Transverse colon (tissue), 4 donors: ENCODE measurements at places on chromosomes 4 and X. TPM values are rescaled to one million over a fixed set of nuclear protein-coding genes. Genes with fewer than 3 reads are reported as not detected.

DNA sequence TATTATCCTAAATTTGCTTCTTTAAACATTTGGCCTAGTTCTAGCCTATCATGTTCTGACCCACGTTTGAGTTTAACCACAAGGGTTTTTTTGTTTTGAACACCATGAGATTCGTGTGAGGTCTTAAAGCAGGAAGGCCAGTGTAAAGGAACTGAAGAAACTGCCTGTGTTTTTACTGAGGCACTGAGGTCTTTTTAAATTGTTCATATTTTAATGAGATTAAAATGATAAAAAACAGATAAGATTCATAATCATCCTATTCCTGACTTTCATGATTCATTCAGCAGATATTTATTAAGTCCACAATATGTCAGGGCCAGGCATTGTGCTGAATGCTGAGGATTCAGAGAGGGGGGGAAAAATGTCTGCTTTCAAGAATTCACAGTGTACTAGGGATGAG lies 3.2 kb downstream of the RPS6KA3 start:
- H3K4me3 ChIP-seq = no peak overlapping the region
- H3K36me3 ChIP-seq = no peaks in the 10 kb centered on the region
- no peaks in the 10 kb centered on the region for H3K27me3 ChIP-seq
- H3K4me1 ChIP-seq = peaks cover 3% of the 10 kb centered on the region
- no peak for DNase-seq

DNA sequence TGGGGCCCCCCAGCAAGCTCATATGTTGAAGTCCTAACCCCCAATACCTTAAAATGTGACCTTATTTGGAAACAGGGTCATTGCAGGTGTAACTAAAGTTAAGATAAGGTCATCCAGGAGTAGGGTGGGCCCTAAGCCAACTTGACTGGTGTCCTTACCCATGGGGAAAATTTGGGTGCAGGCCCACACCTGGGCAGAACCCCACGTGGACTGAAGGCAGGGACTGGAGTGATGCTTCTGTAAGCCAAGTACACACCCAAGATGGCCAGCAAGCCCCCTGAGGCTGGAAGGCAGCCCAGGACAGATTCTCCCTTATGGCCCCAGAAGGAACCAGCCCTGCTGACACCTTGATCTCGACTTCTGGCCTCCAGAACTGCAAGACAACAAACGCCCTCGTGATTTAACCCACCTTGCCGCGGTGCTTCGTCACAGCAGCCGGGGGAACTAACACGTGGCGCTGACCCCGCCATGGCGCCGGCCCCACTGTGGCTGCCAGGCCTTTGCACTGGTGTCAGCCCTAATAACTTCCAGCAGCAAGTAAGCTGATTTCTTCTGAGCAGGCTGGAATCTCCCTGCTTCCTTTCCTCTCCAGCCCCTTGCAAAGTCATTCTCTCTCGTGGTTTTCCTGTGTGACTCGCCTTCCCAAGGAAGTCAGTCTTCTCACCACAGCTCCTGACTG lies 23.2 kb upstream of the MXD4 start:
- H3K4me1 ChIP-seq = no peaks in the 10 kb centered on the region
- no peaks in the 10 kb centered on the region for H3K27me3 ChIP-seq
- no peaks in the 10 kb centered on the region for H3K36me3 ChIP-seq
- H3K4me3 ChIP-seq = no peak overlapping the region
- H3K27ac ChIP-seq = no peak overlapping the region
- DNase-seq = no peak

- H3K27me3 ChIP-seq = no peaks in the 10 kb centered on the region
- DNase-seq = no peak
- no peaks in the 10 kb centered on the region for H3K4me1 ChIP-seq
- no peak overlapping the region for H3K27ac ChIP-seq
Measured at GRCh38 chr4:85527815-85528214, 52.9 kb downstream of the ARHGAP24 start.

DNA sequence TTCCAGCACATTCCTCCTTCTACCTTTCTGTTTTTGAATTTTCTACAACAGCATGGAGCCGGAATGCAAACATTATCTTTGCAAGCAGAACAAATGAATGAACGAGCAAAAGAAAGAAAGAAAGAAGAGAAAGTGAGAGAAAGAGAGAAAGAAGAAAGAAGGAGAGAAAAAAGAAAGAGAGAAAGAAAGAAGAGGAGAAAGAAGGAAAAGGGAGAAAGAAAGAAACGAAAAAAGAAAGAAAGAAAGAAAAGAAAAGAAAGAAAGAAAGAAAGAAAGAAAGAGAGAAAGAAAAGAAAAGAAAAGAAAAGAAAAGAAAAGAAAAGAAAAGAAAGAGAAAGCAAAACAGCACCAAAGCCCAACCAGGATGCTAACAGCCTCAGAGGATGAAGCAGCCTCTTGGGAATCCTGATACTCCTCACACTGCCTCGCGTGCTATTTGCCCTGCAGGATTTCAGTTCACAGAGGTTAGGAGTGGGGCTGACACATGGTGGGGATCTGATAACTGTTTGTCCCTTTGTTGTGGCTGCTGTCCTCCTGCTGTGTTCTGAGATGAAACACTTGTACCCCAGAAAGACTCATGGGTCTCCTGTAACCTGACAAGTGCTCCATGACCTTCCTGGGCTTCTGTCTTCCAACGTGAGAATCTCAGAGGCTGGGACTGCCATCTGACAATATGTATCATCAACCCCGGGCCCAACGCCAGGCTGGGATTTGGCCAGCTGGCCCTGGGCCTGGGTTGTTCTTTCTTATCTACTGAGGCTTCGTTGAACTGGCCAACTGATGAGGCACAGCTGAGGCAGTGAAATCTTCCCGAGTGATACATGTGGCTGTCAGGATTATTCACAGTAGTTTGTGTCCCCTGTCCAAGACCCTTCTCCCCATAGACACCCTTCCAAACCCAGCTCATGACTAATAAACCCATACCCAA lies 61.0 kb downstream of the SEPSECS start:
- H3K27ac ChIP-seq = no peak overlapping the region
- DNase-seq = peak; percentile 70
- no peaks in the 10 kb centered on the region for H3K36me3 ChIP-seq
- peaks cover 10% of the 10 kb centered on the region for H3K27me3 ChIP-seq
- no peaks in the 10 kb centered on the region for H3K4me1 ChIP-seq

DNA sequence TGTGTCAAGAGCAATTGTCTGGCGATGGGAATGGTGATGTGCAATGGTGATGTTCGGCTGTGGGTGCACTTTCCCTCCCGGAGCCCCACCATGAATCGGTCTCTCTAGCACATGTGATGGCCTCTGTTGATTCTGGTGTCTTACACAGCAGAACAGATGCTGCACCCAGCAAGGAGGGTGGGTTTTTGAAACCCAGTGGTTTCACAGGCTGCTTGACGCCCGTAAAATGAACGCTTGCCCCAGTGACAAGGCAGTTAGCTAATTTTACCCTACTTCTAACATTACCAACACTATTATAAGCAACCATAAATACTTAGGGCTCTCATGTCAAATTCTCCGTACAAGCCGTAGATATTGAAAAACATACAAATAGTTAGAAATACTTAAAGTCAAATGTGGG lies 5.9 kb upstream of the ANOS1 start:
- H3K27ac ChIP-seq = no peak overlapping the region
- no peak for DNase-seq
- H3K36me3 ChIP-seq = no peaks in the 10 kb centered on the region
- peaks cover 3% of the 10 kb centered on the region for H3K27me3 ChIP-seq

- peak; percentile 22 for DNase-seq
- no peaks in the 10 kb centered on the region for H3K36me3 ChIP-seq
- peak overlapping the region; percentile 47 for H3K27ac ChIP-seq
- no peaks in the 10 kb centered on the region for H3K27me3 ChIP-seq
- no peaks in the 10 kb centered on the region for H3K4me1 ChIP-seq
Measured at GRCh38 chrX:100871594-100872560, 2.3 kb downstream of the NOX1 start.

GRCh38 chr4:74109116-74109869 lies 10.3 kb upstream of the CXCL2 start:
- no peak overlapping the region for H3K27ac ChIP-seq
- DNase-seq = peak; percentile 27
- H3K4me3 ChIP-seq = no peak overlapping the region
- no peaks in the 10 kb centered on the region for H3K36me3 ChIP-seq
- no peaks in the 10 kb centered on the region for H3K4me1 ChIP-seq

GRCh38 chr4:7862561-7863192 lies 77.0 kb downstream of the AFAP1 start:
- no peaks in the 10 kb centered on the region for H3K27me3 ChIP-seq
- H3K4me1 ChIP-seq = peaks cover 15% of the 10 kb centered on the region
- H3K36me3 ChIP-seq = no peaks in the 10 kb centered on the region
- DNase-seq = no peak
- H3K4me3 ChIP-seq = no peak overlapping the region

DNA sequence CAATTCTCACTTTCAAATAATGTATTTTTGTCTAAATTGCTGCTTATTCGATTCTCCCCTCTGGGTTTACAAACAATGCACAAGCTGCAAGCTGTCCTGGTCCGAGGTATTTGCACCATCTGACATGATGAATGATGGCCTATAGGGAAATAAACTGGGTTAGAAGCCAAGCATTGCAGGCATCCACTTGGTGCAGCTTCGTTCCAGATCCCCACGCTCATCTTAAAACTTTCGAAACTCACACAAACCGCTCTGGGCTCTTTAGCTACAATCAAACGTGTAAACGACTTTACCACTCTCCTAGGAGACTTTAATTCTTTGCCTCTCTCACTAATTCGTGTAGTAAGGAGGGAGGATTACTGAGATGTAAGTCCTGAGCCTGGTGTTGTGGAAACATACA lies 19.0 kb downstream of the PHKA2 start:
- no peaks in the 10 kb centered on the region for H3K27me3 ChIP-seq
- DNase-seq = no peak
- no peaks in the 10 kb centered on the region for H3K36me3 ChIP-seq
- no peaks in the 10 kb centered on the region for H3K4me1 ChIP-seq
- no peak overlapping the region for H3K4me3 ChIP-seq

GRCh38 chrX:20112022-20112774 lies 4.5 kb downstream of the MAP7D2 start:
- H3K4me3 ChIP-seq = no peak overlapping the region
- DNase-seq = no peak
- H3K36me3 ChIP-seq = no peaks in the 10 kb centered on the region
- H3K27ac ChIP-seq = no peak overlapping the region
- peaks cover 16% of the 10 kb centered on the region for H3K27me3 ChIP-seq

DNA sequence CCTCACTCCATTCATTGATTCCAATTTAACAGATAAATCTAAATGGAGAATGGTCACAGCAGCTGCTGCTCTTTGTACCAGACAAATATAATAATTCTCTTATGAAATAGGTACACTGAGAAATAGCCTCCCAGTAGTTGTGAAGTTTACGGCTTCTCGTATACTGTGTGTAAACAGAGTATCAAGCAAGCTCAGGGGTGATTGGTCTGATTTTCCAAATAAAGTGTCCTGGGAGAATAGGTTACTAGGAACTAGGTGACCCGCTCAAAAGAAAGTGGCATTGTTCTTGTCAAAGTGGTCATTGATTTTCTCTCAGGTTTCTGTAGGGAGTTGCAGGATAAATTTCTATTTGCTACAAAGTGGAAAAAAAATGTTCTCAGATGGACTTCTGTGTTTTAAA lies 838.2 kb downstream of the RAPGEF2 start:
- H3K27me3 ChIP-seq = no peaks in the 10 kb centered on the region
- no peaks in the 10 kb centered on the region for H3K36me3 ChIP-seq
- no peak for DNase-seq
- no peak overlapping the region for H3K4me3 ChIP-seq

- no peaks in the 10 kb centered on the region for H3K36me3 ChIP-seq
- peak overlapping the region; percentile 69 for H3K27ac ChIP-seq
- peaks cover 33% of the 10 kb centered on the region for H3K4me1 ChIP-seq
Measured at GRCh38 chr4:37989398-37990260, 29.4 kb downstream of the PTTG2 start.

GRCh38 chrX:30627818-30628652 lies 25.2 kb upstream of the GK start:
- H3K27ac ChIP-seq = no peak overlapping the region
- no peaks in the 10 kb centered on the region for H3K36me3 ChIP-seq
- no peak for DNase-seq

- no peaks in the 10 kb centered on the region for H3K36me3 ChIP-seq
- DNase-seq = no peak
- H3K4me1 ChIP-seq = peaks cover 24% of the 10 kb centered on the region
- H3K4me3 ChIP-seq = no peak overlapping the region
- H3K27ac ChIP-seq = no peak overlapping the region
- H3K27me3 ChIP-seq = no peaks in the 10 kb centered on the region
Measured at GRCh38 chrX:40102393-40103381, 4.9 kb upstream of the BCOR start.

DNA sequence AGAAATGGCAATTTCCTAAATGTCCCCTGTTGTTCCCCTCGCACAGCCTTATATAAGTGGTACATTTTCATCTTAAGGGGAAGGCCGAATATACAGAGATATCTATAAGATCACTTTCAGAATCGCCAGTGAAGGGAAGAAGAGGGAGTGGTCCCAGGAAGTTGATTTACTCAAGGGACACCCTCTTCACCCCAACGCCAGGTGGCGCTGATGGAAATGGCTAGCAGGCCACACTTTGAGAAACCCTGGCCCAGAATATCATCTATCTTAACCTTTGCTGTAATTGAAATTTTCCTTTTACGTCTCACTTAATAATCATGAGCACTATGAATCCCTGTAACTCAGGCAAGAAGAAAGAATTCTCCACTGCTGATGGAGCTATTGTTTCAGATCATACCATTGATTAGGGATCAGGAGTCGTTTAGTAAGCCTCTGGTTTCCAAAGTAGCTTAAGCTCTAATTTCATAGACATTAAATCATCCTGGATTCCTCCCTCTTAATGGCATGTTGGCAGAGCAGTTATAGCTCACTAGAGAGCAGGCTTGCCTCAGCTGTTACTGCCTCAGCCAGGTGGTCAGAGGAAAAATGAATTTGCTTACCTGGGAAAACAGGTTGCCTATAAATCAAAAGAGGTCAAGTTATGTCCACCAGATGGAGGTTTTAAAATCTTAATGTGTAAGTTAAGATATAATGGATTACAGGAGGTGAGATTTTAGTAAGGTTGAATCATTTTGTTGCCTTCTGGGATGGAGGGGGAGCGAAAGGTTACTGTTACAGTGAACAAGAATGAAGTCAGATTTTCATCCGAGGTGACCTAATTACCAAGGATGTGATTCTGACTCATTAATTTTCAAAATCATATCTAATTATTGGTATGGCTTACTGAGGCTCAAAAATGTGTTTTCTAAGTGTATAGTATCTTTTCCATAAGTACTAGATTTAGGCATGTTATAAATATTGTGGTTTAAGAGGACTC lies 941.2 kb upstream of the TENM3 start:
- H3K27me3 ChIP-seq = no peaks in the 10 kb centered on the region
- H3K27ac ChIP-seq = no peak overlapping the region
- no peaks in the 10 kb centered on the region for H3K36me3 ChIP-seq
- no peak overlapping the region for H3K4me3 ChIP-seq
- DNase-seq = peak; percentile 57

- H3K36me3 ChIP-seq = no peaks in the 10 kb centered on the region
- no peak overlapping the region for H3K4me3 ChIP-seq
- DNase-seq = no peak
- peaks cover 15% of the 10 kb centered on the region for H3K4me1 ChIP-seq
- no peak overlapping the region for H3K27ac ChIP-seq
Measured at GRCh38 chr4:168797738-168798375, 212.2 kb downstream of the CBR4 start.

GRCh38 chr4:41746025-41746439 lies 2.5 kb downstream of the PHOX2B start:
- no peaks in the 10 kb centered on the region for H3K36me3 ChIP-seq
- H3K4me1 ChIP-seq = no peaks in the 10 kb centered on the region
- no peak overlapping the region for H3K27ac ChIP-seq
- H3K4me3 ChIP-seq = no peak overlapping the region

GRCh38 chr4:6199422-6199921 lies 877 bp downstream of the JAKMIP1 start:
- peaks cover 16% of the 10 kb centered on the region for H3K4me1 ChIP-seq
- no peak for DNase-seq
- H3K27ac ChIP-seq = no peak overlapping the region
- peaks cover 60% of the 10 kb centered on the region for H3K27me3 ChIP-seq

COL4A6 gene
- 0.60 TPM for total RNA-seq

CFI gene
- 5.6 TPM for total RNA-seq

ANK2 gene
- 20.3 TPM for total RNA-seq

SOD3 gene
- total RNA-seq = 49.1 TPM

TMEM131L gene
- 6.1 TPM for total RNA-seq
